ENCODE measurements at places on chromosomes 7 and 10. TPM values are rescaled to one million over a fixed set of nuclear protein-coding genes. Genes with fewer than 3 reads are reported as not detected.

The AOC1 gene
- not detected for total RNA-seq

The ODAD2 gene
- 5.6 TPM for total RNA-seq

The HYAL4 gene
- not detected for total RNA-seq

The AQP1 gene
- total RNA-seq = not detected

The PDE1C gene
- 0.53 TPM for total RNA-seq

The TCTN3 gene
- total RNA-seq = 33.0 TPM

The TRIP6 gene
- 164 TPM for total RNA-seq

The MSMB gene
- total RNA-seq = not detected

The FGL2 gene
- not detected for total RNA-seq

The TMEM178B gene
- total RNA-seq = 0.07 TPM

The INMT gene
- total RNA-seq = not detected

The PON1 gene
- not detected for total RNA-seq

The CALD1 gene
- total RNA-seq = 57.3 TPM

The XRCC2 gene
- total RNA-seq = 10.5 TPM

The ACHE gene
- 0.27 TPM for total RNA-seq

The FBXO24 gene
- 0.37 TPM for total RNA-seq

The HMX2 gene
- total RNA-seq = 0.06 TPM

The RSU1 gene
- 42.5 TPM for total RNA-seq

The ESYT2 gene
- total RNA-seq = 61.6 TPM

The TCAF2 gene
- 3.3 TPM for total RNA-seq

The SORCS1 gene
- 0.40 TPM for total RNA-seq

The PTTG1IP2 gene
- not detected for total RNA-seq

The TAS2R5 gene
- total RNA-seq = 0.30 TPM

The SSC4D gene
- total RNA-seq = 0.23 TPM

The ADO gene
- total RNA-seq = 33.2 TPM

The PRKAG2 gene
- 14.3 TPM for total RNA-seq

The GIMAP8 gene
- total RNA-seq = not detected

The ZNF679 gene
- not detected for total RNA-seq

The NPSR1 gene
- total RNA-seq = not detected

The PRSS37 gene
- total RNA-seq = not detected

The CTAGE8 gene
- not detected for total RNA-seq

The KLF6 gene
- total RNA-seq = 93.0 TPM

The CYP3A7 gene
- total RNA-seq = 0.32 TPM

The SPDYE1 gene
- total RNA-seq = not detected

The DENND11 gene
- total RNA-seq = 12.5 TPM

The LRMDA gene
- total RNA-seq = not detected

The PIK3AP1 gene
- total RNA-seq = 3.0 TPM

The CPED1 gene
- 18.1 TPM for total RNA-seq

The GHRHR gene
- not detected for total RNA-seq

The NEUROG3 gene
- total RNA-seq = not detected

The HOXA9 gene
- 45.8 TPM for total RNA-seq

The PNLIPRP1 gene
- not detected for total RNA-seq

The FKBP6 gene
- total RNA-seq = not detected

The JCAD gene
- total RNA-seq = 8.5 TPM

All from HT1080 (cell line).